T-cell (primary cell): ENCODE measurements at places on chromosomes 5 and 9. TPM values are rescaled to one million over a fixed set of nuclear protein-coding genes. Genes with fewer than 3 reads are reported as not detected.

The TNFSF15 gene
- not detected for total RNA-seq

The FOXD1 gene
- 0.39 TPM for total RNA-seq

The MCIDAS gene
- total RNA-seq = not detected

The SOX30 gene
- 0.44 TPM for total RNA-seq

The ZNF883 gene
- not detected for total RNA-seq

The SH3TC2 gene
- total RNA-seq = not detected

DNA sequence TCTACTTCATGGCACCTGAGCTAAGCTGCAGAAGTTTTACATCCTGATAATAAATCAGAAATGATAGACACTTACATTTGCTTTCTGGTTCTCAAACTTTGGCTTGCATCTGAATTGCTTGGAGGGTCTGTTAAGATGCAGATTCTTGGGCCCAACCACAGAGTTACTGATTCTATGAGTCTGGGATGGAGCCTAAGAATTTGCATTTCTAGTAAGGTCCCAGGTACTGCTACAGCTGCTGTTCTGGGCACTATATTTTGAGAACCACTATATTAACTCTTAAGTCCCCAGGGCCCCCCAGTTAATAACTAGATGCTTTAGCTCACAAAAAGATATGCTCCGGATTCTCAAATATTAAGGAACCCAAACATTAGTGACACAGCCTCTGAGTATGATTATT is 69.8 kb upstream of the DAB2 start:
- DNase-seq = no peak

DNA sequence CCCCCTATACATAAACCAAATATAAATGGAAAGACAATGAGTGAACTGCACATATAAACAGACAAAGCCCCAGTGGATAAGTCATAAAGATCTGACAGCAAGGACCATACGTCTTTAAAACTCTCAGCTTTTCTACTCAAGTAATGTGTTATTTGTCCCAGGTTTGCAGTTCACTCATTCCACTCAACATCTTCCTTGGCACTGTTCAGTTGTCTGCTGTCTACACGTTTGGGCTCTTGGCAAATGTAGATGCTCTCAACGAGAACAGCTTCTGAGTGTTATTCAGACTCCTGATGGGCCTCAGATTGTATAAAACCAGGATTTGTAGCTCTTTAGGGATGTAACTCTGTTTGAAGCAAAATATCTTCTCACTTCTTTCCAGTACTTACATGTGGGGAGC is 198.2 kb upstream of the SEMA6A start:
- DNase-seq = no peak

GRCh38 chr5:139849942-139850341 is 54.3 kb downstream of the PSD2 start:
- DNase-seq = no peak

- no peak for DNase-seq
Measured at GRCh38 chr9:92507496-92507895, 25.2 kb upstream of the ASPN start.

DNA sequence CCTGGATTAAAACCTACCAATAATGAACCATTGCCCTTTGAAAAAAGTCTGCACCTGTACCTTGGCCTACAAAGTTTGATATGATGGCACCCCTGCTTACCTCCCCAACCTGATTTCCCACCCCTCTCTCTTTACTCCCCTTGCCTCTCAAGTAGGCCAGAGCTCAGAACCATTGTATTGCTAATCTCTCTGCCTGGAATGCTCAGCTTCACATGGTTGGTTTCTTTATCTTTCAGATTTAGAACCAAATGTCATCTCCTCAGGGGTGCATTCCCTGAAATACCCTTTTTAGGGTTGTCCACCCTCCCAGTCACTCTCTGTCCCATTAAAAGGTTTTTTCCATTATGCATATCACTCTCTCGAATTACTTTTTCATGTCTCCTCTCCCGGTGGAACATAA is 116.6 kb upstream of the VCAN start:
- DNase-seq = no peak

DNA sequence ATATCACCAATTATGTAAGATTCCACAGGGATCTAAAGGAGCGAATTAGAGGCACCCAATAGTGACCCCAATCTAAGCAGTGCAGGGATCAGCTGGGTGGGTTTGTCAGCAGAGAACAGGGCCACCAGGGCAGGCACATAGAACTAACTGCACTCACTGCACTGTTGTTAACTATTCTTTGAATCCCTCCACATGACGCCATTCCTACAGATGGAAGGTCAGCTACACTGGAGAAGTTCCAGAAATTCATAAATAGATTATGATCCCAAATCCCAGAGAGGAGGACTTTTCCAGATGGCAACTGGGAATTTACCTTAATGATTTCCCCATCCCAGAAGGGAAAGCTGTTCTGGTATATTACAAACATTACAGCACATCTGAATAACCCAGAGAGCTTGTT is 84.2 kb downstream of the THBS4 start:
- DNase-seq = no peak

DNA sequence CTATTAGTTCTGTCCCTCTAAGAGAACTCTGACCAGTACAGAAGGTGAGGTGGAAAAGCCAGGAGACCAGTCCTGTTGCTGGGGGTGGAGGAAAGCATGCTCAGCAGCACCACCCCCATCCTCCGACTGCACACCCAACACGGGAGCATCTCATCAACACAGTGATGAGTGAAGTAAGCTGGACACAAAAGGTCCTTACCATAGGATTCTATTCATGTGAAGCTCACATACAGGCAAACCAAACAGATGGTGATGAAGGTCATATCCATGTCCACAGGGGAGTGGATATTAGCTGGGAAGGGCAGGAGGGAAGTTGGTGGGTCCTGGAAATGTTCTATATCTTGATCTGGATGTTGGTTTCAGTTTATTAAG is 14.8 kb upstream of the MARCHF6 start:
- no peak for DNase-seq

GRCh38 chr9:100011062-100011681 is 87.6 kb downstream of the ERP44 start:
- DNase-seq = peak; percentile 13

- DNase-seq = no peak
Measured at GRCh38 chr5:36685631-36686288, 79.4 kb downstream of the SLC1A3 start.

DNA sequence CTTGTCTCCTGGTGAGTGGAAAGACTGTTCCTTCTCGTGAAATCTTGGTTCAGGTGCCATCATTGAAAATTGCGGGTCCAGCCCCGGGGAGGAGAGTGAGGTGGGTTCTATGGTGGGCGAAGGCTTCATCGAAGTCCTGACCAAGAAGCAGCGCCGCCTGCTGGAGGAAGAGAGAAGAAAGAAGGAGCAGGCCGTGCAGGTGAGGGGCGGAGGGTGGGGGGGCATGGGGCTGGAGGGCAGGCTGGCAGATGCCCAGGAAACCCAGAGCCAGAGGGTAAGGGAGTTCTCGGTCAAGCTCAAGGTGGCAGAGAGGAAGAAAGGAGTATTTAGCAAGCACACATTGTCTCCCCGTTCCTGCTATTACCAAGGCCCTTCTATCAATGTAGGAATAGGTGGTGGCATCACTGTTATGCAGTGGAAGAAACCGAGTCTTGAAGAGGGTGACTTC is 24.3 kb upstream of the POMT1 start:
- DNase-seq = peak; percentile 36

DNA sequence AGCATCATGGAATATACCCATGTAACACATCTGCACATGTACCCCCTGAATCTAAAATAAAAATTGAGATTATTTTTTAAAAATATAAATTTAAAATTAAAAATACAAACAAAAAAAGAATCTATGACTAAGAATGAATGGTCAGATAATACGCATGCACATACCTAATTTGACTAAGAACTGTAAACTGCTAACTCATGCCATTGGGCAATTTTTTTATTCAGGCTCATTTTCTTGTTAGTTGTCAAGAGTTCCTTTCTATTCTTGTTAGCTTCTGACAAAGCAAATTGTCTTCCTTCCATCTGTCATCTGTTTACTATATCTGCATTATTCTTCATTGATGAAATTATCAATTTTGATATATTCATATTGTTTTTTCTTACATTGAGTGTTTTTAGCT is 69.5 kb upstream of the HAND1 start:
- no peak for DNase-seq

GRCh38 chr9:34154057-34154456 is 24.8 kb upstream of the UBAP1 start:
- DNase-seq = no peak

DNA sequence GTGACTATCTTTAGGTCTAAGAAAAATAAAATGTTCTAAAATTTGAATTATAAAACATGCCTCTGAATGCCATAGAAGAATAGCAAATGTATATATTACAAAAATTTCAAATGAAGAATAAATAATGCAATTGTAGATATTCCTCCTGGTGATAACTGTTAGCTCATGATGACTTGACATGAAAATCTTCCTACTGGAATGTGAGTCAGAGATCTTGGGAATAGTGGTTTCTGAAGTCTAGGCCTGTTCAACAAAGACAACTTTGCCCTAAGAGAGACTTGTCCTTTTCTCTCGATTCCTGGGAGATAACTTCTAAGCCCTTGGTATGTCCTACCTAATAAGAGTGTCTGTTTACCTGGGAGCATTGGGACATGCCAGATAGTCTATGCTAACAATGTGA is 746.3 kb upstream of the RIOK2 start:
- no peak for DNase-seq

GRCh38 chr9:107284636-107285035 is 1.6 kb downstream of the RAD23B start:
- no peak for DNase-seq

- DNase-seq = no peak
Measured at GRCh38 chr5:7886849-7887475, 18.0 kb downstream of the MTRR start.

DNA sequence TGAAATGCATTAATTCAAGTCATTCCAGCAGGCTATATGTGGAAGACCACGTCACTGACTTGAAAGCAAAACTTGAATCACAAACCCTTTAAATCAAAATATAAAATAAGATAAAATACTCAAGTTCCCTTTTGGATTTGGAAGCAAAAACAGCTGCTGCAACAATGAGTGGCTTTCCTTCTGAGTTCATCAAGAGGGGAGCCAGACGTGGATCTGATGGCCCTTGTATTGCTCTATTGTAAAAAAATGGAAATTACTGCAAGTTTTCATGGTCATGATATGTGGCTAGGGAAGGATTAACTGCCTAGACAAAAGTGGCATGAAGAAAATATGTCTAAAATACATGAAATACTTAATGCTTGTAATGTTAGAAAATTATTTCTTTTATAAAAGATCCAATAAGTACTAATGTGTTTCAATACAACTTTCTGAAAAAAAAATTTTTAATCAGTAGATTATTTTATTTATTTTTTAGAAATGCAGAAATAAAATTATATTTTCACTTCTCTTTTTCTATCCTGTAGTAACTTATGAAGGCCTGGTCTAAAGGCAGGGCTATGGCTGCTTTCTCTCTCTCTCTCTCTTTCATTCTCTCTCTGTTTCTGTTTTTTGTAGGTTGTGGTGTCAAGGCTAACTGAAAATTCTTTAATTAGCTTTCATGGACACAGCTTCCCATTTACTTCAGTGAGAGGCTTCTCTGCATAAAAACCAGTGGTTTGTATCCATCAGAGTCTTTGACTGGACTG is 24.0 kb downstream of the LIX1 start:
- DNase-seq = no peak

GRCh38 chr9:107016383-107016782 is 153.4 kb downstream of the ZNF462 start:
- no peak for DNase-seq

DNA sequence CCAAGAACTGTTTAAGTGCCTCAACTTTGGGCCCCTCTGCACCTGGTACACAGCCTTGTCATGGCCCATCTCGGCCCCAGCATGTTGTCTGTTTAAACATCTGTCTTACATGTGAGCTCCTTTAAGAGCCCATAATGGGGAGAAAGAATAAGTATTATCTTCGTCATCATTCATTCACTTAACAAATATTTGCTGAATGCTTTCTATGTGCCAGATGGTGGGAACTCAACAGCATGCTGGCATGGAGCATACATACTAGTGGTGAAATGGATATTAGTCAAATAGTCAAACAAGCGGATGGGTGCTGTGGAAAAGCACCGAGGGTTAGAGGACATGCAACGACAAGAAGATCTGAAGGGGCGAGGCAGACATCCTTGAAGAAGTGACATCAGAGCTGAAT is 54.5 kb downstream of the GABBR2 start:
- DNase-seq = no peak

DNA sequence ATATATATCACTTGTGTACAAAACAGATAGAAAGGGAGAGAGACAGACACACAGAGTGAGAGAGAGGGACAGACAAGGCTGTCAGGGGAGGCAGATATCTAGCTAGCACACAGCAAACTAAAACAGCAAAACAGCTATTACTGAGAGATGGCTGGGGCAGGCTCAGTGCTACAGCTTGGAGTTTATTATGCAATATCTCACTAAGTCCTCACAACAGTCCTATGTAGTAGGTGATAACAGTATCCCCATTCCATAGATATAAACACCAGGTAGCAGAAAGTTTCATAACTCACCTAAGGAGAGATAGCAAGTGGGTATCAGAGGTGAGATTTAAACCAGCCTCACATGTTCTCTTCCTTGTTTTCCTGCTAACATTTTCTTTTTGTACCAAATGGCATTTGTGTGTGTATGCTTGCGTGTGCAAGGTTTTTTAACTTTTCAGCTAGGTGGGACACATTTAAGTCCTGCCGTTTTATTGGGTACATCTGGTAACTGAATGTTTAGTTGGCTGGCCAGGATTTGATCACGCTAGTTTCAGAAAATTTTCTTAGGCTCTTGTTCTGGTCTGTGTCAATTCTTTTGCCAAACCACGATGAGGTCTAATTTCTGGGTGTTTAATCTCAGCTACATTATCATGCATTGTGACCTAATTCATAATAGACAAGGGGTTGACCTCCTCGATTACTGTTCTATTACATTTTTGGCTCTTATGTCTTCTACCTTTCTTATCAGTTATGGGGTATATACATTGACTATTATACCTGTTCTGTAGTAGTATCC is 105.1 kb downstream of the LMNB1 start:
- DNase-seq = no peak

- DNase-seq = no peak
Measured at GRCh38 chr5:138470322-138471051, 5.2 kb downstream of the EGR1 start.

GRCh38 chr9:130663977-130664250 is 480 bp upstream of the PRDM12 start:
- DNase-seq = no peak

GRCh38 chr5:82011761-82012160 is 39.9 kb downstream of the ATG10 start:
- no peak for DNase-seq

- DNase-seq = no peak
Measured at GRCh38 chr9:132293145-132293721, 61.6 kb downstream of the SETX start.

DNA sequence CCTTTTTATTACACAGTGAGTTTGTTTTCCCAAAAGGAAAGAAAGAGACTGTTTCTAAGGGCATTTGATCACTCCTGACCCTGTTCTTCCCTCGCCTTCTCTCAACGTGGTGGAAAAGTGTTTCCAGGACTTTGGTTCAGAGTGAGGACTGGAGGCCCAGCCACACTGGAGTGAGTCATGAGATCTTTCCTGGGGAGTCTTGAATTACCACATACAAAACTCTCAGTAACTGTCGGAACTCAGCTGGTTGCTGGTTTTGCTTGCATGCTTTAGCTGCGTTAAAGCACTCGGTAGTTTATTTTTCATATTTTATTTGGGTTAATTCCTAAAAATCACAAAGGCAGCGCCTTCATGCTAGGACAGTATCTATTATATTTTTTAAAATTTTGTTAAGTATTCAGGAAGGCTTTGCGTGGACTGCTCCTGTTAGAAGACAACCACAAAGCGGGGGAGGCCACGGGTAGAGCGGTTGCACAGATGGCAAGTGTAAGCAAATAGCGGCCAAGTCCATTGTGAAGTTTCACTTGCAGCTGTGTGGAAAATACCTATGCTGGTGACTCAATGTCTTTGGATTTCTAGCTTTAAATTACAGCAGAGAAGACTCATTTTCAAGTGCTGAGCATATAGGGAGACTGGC is 77.7 kb downstream of the ARSB start:
- DNase-seq = no peak
